ENCODE measurements at places on chromosomes 3 and 15. TPM values are rescaled to one million over a fixed set of nuclear protein-coding genes. Genes with fewer than 3 reads are reported as not detected.

- no peak overlapping the region for H3K27ac ChIP-seq
- no peaks in the 10 kb centered on the region for H3K27me3 ChIP-seq
- no peak overlapping the region for H3K4me3 ChIP-seq
- H3K4me1 ChIP-seq: no peaks in the 10 kb centered on the region
- no peaks in the 10 kb centered on the region for H3K36me3 ChIP-seq
- no peak for DNase-seq
Observed at GRCh38 chr3:171648069-171648468, 162.2 kb downstream of the PLD1 start.

DNA sequence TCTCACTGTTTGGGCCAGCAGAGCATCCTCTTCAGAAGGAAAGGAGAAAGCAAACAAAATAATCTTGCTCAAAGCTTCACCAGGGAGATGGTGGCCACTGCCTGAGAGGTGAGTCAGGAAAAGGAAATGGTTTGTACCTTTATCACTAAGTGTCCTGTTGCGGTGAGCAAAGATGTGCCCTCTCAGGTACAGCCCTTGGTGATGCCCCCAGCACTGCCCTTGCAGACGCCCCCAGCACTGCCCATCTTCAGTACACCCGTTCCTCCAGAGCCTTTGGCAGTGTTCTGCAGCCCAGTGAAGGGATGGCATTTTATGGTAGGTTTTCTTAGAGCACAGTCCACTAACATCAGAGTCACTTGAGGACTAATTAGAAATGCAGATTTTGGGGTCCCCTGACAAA lies 92.3 kb downstream of the ZNF621 start:
- H3K4me3 ChIP-seq: no peak overlapping the region
- H3K4me1 ChIP-seq: no peaks in the 10 kb centered on the region
- H3K36me3 ChIP-seq: no peaks in the 10 kb centered on the region
- no peak overlapping the region for H3K27ac ChIP-seq
- H3K27me3 ChIP-seq: no peaks in the 10 kb centered on the region

GRCh38 chr3:87546216-87546615 lies 269.8 kb upstream of the POU1F1 start:
- H3K4me3 ChIP-seq: no peak overlapping the region
- no peak overlapping the region for H3K27ac ChIP-seq
- H3K27me3 ChIP-seq: no peaks in the 10 kb centered on the region
- no peaks in the 10 kb centered on the region for H3K36me3 ChIP-seq
- no peaks in the 10 kb centered on the region for H3K4me1 ChIP-seq

- H3K4me3 ChIP-seq: no peak overlapping the region
- no peaks in the 10 kb centered on the region for H3K27me3 ChIP-seq
- H3K36me3 ChIP-seq: no peaks in the 10 kb centered on the region
- no peak overlapping the region for H3K27ac ChIP-seq
Observed at GRCh38 chr15:84888639-84889038, 4.2 kb downstream of the SLC28A1 start.

DNA sequence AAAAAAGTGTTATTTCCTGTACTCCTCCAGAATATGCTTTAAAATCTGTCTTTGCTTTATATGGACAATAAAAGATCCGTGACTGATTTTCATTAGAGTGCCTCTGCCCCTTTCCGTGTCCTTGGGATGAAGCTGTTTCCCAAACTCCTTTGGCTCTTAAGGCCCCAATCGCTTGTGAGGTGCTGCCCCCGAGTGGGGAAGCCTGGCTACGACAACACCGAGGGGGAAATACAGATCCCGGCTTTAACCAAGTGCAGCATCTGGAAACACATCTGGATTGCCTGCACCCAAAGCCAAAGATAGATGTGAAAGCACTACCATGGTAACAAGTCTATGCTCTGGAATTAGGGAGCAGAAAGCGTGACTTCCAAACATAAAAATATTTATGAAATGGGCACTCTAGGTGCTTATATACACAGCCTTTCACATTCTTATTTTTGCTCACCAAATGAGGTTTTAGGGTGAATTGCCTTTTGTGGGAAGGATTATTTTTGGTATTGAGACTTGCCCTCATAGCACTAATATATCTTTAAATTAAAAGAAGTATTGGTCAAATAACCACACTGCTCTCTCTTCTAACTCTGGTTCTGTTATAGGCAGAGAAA lies 40.6 kb upstream of the ADCY5 start:
- DNase-seq: peak; percentile 63
- no peak overlapping the region for H3K4me3 ChIP-seq
- no peaks in the 10 kb centered on the region for H3K36me3 ChIP-seq
- H3K4me1 ChIP-seq: no peaks in the 10 kb centered on the region
- H3K27me3 ChIP-seq: no peaks in the 10 kb centered on the region
- H3K27ac ChIP-seq: no peak overlapping the region

- peaks cover 3% of the 10 kb centered on the region for H3K36me3 ChIP-seq
- no peak for DNase-seq
- H3K27ac ChIP-seq: no peak overlapping the region
Observed at GRCh38 chr3:97885931-97886824, 64.4 kb downstream of the CRYBG3 start.

- no peak overlapping the region for H3K27ac ChIP-seq
- H3K4me3 ChIP-seq: no peak overlapping the region
- no peaks in the 10 kb centered on the region for H3K27me3 ChIP-seq
- no peaks in the 10 kb centered on the region for H3K4me1 ChIP-seq
- no peak for DNase-seq
Observed at GRCh38 chr3:106811376-106811775, 565.9 kb upstream of the CCDC54 start.

- H3K27ac ChIP-seq: no peak overlapping the region
- DNase-seq: peak; percentile 44
- H3K4me1 ChIP-seq: no peaks in the 10 kb centered on the region
- no peak overlapping the region for H3K4me3 ChIP-seq
- no peaks in the 10 kb centered on the region for H3K27me3 ChIP-seq
Observed at GRCh38 chr15:66834881-66835878, 133.1 kb downstream of the SMAD6 start.

- H3K27ac ChIP-seq: no peak overlapping the region
- H3K27me3 ChIP-seq: no peaks in the 10 kb centered on the region
- no peak for DNase-seq
- H3K36me3 ChIP-seq: no peaks in the 10 kb centered on the region
Observed at GRCh38 chr15:80012060-80012726, 41.2 kb upstream of the BCL2A1 start.

DNA sequence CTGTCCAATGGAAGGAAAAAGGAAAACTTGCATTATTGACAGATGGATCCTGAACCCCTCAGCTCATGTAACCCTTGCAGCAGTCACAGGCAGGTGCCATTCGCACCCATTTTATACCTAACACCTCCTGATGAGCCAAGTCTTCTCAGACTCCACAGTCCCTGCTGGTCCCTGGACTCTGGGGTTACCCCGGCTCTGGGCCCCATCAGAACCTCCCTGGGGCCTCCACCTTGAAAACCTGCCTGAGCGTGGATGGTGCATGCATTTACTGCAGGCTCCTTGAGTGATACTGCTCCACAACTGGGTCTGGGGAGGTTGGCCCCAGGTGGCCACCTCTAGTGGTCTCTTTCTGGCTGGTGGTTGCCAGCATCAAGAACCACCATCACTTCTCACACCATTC lies 15.9 kb upstream of the DOCK3 start:
- H3K4me1 ChIP-seq: peaks cover 8% of the 10 kb centered on the region
- no peak overlapping the region for H3K27ac ChIP-seq
- no peaks in the 10 kb centered on the region for H3K36me3 ChIP-seq
- no peaks in the 10 kb centered on the region for H3K27me3 ChIP-seq
- no peak overlapping the region for H3K4me3 ChIP-seq

GRCh38 chr3:105826778-105827634 lies 41.8 kb downstream of the CBLB start:
- H3K4me1 ChIP-seq: peaks cover 21% of the 10 kb centered on the region
- no peaks in the 10 kb centered on the region for H3K27me3 ChIP-seq
- H3K36me3 ChIP-seq: no peaks in the 10 kb centered on the region
- H3K27ac ChIP-seq: no peak overlapping the region
- DNase-seq: no peak

DNA sequence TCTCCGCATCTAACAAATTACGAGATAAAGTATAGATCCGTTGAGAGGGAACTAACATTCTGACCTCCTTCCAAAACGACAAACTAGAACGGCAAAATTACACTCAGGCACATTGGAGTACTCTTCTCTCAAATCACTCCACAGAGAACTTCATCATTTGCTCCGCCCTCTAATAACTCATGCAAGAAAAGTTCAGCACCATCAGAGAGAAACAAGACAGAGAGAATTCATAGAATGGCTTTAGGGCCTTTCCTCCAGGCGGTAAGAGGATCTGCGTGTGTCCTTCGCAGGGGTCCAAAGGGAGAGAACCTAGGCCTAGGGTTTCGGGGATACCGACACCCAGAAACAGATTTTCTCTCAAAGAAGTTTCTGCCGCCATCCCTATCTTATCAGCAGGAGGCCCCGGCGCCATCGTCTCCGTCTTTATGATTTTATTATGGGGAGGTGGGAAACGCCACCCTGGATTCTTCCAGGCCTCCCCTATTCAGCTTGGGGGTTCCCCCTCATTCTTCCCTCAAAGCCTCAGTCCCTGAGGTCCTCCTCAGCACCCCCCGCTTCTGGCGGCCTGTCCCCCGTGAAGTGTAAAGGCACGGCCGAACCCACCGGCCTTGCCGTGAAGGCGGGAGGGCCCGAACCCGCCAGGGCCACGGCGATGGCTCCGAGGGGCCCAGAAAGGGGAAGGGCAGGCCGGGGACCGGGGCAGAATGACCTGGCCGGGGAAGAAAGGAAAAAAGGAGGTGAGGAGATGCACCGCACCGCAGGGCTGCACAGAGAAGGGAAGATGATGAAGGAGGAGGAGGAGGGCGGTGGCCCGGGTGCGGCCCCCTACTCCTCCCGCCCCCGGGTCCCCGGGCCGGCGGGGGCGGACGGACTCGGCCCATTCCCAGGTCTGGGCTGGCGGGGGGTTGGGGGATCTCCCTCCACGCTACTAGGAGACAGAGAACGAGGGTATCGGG lies 768 bp downstream of the UBXN7 start:
- peak overlapping the region; percentile 75 for H3K27ac ChIP-seq
- H3K4me1 ChIP-seq: peaks cover 25% of the 10 kb centered on the region
- H3K27me3 ChIP-seq: no peaks in the 10 kb centered on the region
- H3K36me3 ChIP-seq: no peaks in the 10 kb centered on the region

DNA sequence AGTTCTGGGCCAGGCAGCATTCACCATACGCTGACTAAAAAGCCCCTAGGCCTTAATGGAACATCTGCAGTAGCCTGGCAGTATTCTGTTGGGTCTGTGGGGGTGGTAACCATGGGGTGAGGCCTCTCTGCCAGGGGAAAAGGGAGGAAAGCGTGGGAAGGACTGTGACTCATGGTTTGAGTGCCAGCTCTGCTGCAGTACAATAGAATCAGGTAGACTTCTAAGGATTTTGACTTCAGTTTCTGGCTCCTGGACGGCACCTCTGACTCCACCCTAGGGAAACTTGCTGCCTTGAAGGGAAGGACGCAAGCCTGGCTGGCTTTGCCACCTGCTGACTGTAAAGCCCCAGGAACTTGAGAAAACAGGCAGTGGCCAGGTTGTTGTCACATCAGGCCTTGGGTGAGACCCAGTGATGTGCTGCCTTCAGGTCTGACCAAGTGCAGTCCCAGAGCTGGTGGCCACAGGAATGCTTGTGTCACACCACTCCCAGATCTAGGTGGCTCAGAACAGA lies 148.6 kb downstream of the SUCNR1 start:
- H3K36me3 ChIP-seq: no peaks in the 10 kb centered on the region
- H3K4me1 ChIP-seq: no peaks in the 10 kb centered on the region
- DNase-seq: no peak
- H3K27ac ChIP-seq: no peak overlapping the region
- H3K4me3 ChIP-seq: no peak overlapping the region
- H3K27me3 ChIP-seq: no peaks in the 10 kb centered on the region

GRCh38 chr3:108357042-108357441 lies 60.7 kb downstream of the HHLA2 start:
- no peak for DNase-seq
- no peak overlapping the region for H3K4me3 ChIP-seq
- H3K36me3 ChIP-seq: no peaks in the 10 kb centered on the region
- H3K27ac ChIP-seq: no peak overlapping the region
- no peaks in the 10 kb centered on the region for H3K27me3 ChIP-seq
- H3K4me1 ChIP-seq: no peaks in the 10 kb centered on the region

DNA sequence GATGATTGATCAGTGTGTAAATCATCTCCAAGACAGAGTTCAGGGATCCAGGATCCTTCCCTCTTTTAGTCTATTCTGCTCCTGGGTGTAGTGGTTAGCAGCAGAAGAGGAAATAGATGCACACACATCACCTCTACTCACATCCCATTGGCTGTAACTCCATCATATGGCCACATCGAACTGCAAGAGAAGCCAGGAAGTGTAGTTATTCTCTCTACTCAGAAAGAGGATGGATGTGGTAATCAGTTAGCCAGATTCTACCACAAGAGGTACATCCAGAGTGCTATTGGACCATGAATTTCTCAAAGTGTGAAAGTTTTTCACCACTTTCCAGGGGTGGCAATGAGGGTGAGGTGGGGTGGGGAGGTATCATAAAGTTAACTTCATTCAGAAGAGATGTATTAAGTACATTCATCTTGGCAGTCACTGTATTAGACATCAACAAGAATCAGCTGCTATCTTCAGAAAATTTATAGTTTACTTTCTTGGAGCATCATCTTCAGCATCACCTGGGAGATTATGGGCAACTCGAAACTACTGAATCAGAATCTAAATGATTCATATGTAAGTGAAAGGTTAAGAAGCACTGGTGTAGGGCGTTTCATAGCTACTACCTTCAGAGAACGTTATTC lies 60.6 kb upstream of the GAP43 start:
- H3K27ac ChIP-seq: no peak overlapping the region
- H3K36me3 ChIP-seq: no peaks in the 10 kb centered on the region
- no peaks in the 10 kb centered on the region for H3K4me1 ChIP-seq
- H3K4me3 ChIP-seq: no peak overlapping the region
- no peak for DNase-seq
- H3K27me3 ChIP-seq: no peaks in the 10 kb centered on the region

- DNase-seq: peak; percentile 13
- H3K4me1 ChIP-seq: no peaks in the 10 kb centered on the region
- no peaks in the 10 kb centered on the region for H3K27me3 ChIP-seq
Observed at GRCh38 chr3:8371085-8371551, 130.5 kb upstream of the LMCD1 start.

DNA sequence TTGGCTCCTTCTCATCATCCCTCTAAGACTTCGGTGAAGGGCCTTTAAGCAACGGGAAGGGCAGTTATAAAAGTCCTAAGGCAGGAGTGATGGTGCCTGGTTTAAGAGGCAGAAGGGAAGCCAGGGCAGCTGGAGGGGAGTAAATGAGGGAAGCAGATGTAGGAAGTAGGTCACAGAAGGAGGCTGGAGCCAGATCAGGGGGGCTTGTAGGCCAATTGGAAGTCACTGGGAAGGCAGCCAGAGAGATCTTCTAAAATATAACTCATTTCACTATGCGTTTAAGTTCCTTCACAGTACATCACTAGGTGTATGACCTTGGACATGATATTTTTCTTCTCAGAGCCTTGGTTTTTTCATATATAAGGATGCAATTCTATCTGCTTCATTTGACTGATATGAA lies 94.7 kb downstream of the MYH15 start:
- H3K36me3 ChIP-seq: no peaks in the 10 kb centered on the region
- no peaks in the 10 kb centered on the region for H3K27me3 ChIP-seq
- H3K4me3 ChIP-seq: no peak overlapping the region
- no peak overlapping the region for H3K27ac ChIP-seq
- DNase-seq: no peak

- no peaks in the 10 kb centered on the region for H3K36me3 ChIP-seq
- DNase-seq: no peak
- H3K4me3 ChIP-seq: no peak overlapping the region
- H3K27me3 ChIP-seq: no peaks in the 10 kb centered on the region
Observed at GRCh38 chr3:66196633-66197032, 24.2 kb upstream of the SLC25A26 start.

HAPLN3 gene
- 8.9 TPM for total RNA-seq

ARHGEF26 gene
- total RNA-seq: 17.1 TPM

WNT5A gene
- total RNA-seq: 5.9 TPM

MOBP gene
- total RNA-seq: not detected

GPR156 gene
- not detected for total RNA-seq

MME gene
- 3.4 TPM for total RNA-seq

SI gene
- total RNA-seq: not detected
